ENCODE measurements at places on chromosomes 1 and 21.

DNA sequence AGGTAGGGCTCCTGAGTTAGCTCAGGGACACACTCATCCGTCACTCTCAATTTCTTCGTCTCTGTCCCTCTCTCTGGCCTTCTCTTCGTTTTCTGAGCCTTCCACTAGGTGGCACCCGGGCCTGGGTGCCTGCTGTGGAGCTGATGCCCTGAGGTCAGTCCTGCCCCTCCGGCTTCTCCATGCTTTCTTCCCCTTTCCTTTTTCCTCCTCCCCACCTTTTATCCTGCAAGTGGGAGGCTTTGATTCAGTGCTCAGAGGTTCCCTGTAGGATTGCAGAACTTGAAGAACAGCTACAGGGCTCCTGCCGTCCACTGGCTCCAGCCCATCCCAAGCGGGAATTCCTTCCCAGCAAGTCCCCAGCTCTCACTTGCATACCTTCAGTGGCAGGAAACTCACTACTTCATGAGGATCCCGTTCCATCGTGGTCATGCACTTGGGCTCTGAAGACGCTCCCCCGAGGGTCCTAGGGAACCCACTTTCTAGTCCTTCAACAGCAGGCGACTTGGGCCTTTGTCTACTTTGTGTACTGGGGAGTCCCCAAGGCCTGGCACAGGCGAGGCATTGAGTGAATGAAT lies 45.6 kb downstream of the SRRM1 start:
- DNase-seq = no peak

DNA sequence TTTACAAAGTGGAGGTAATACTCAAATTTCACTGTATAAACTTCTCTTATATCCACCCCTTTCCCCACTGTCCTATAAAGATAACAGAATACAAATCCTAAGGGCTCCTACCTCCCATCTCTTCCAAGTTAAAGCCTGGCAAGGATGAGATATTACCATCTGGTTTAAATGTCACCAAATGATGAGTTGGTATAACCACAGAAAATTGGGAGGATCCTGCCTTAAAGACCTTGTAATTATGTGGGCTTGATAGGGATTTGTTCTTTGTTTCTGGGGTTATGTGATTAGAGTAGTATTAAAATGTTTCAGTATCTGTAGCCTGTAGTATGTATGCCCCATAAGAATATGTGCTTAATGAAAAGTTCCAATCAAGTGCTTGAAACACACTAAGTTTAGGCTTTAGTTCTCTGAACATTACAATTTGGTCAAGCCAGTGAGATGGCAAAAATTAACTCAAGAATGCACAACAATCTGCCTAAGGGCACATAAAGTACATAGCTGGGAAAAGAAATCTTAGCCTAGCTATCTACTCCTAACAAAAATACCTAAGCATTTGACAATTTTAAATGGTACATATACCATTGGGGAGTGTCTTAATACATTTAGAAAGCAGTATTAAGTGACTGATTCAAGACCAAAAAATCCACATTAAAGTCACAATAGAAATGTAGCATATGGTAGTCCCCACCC lies 14.0 kb downstream of the KDM5B start:
- no peak for DNase-seq

DNA sequence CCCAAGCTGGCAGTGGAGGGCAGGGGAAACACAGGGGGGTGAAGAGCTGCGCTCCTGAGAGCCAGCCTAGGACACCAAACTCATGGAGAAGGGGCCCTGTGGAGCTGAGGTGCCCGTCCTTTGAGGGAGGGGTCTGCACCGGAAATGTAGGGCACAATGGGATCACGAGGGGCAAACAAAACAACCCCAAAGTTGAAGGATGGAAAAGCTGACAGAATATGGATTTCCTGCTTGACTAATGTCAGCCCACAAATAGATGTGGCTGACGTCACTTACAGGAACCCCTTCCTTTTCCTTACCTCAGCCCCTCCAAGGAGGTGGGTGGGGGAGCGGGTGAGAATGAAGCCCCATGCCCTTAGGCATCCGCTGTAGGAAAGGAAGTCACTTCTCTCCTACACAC lies 110.9 kb downstream of the KCNN3 start:
- no peak for DNase-seq

DNA sequence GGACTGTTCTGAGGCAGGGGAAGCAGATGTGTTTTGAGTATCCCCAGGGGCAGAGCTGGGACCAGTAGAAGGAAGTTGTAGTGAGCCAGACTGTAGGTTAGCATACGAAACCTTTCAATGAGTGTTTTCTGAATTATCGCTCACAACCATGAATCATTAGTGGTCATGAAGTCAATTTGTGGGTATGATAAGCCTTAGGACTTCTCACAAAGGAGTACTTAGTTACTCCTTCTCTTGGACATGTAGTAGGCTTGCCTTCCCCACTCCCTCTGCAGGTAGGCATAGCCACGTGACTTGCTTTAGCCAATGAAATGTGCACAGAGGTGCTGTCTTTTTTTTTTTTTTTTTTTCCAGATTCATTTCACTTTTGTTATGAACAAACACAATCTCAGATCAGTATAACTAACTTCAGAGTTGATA lies 23.9 kb upstream of the FAAH start:
- DNase-seq = no peak

DNA sequence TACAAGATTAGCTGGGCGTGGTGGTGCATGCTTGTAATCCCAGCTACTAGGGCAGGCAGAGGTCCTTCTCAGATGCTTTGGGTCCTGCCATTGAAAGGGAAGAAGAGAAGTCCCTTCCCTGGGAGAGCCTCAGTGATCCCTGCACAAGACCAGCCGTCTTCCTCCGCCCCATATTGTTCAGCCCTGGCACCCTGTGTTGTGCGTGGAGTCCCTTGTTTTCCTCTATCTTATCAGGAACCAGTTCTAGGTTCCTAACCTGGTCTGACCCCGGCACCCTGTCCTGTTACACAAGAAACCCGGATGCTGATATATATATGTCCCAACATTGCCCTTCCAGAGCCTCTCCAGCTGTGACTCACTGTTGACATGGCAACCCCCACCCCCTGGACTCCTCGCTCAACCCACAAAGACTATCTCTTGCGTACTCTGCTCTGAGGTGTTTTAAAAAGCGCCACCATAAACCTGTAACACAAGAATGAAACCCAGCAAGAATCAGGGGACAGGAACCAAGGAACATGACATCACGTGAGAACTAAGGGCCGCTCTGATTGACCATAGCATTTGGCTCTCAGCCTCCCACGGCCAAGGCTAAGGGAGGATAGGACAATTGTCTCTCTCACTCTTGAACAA lies 4.8 kb downstream of the MX2 start:
- DNase-seq = no peak

- no peak for DNase-seq
Observed at GRCh38 chr21:44907225-44907965, 13.3 kb downstream of the ITGB2 start.

DNA sequence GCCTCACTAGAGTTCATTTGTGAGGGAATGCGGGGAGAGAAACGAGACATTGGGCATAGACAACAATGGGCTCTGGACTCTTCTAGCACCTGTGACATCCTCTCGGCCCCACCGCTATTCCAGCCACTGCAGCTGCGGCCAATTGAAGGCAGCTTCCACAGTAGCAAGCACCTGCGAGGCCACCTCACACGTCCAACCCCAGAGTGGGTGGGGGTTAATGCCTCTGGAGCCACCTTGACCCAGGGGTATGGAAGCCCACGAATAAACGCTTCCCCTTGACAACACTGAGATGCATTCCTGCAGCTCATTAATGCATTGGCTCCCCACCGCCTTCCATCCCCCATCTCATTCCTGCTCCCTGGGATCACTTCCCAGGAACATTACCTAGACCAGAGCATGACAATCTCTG lies 104.4 kb downstream of the GLIS1 start:
- no peak for DNase-seq

GRCh38 chr1:203668401-203668800 lies 41.8 kb downstream of the ATP2B4 start:
- no peak for DNase-seq

- no peak for DNase-seq
Observed at GRCh38 chr1:110760321-110760720, 85.6 kb upstream of the KCNA3 start.

- no peak for DNase-seq
Observed at GRCh38 chr1:199995096-199995685, 32.3 kb upstream of the NR5A2 start.

GRCh38 chr1:229019663-229020271 lies 251.1 kb upstream of the RAB4A start:
- no peak for DNase-seq

GRCh38 chr1:94976971-94977548 lies 50.1 kb upstream of the CNN3 start:
- no peak for DNase-seq

All from stimulated activated CD8-positive, alpha-beta memory T cell treated with anti-CD3 and anti-CD28 coated beads, Interleukin-2, amount 100 ng/mL, for 1 hour (primary cell).